ENCODE measurements at places on chromosomes 11 and 22.
A peak's percentile ranks its signal among the peaks of the same experiment; 100 is the strongest.

GRCh38 chr11:66415423-66415822 is 5.4 kb upstream of the NPAS4 start:
- no peak for DNase-seq

DNA sequence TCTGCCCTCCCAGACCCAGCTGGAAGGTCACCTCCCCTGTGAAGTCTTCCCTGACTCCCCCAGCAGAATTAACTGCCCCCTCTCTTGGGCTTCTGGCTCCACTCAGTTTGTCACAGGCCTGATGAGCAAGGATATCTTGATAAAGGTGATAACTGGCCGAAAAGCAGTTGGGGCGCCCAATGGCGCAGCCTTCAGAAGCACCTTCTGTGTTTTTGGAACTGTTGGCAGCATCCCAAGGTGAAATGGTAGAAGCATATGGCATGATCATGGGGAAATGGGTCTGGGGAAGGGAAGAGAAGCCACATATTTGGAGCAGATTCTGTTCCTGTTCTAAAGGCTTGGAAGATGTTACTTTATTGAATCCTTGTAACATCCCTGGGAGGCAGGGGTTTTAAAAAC is 2.8 kb upstream of the TAB1 start:
- DNase-seq: no peak

DNA sequence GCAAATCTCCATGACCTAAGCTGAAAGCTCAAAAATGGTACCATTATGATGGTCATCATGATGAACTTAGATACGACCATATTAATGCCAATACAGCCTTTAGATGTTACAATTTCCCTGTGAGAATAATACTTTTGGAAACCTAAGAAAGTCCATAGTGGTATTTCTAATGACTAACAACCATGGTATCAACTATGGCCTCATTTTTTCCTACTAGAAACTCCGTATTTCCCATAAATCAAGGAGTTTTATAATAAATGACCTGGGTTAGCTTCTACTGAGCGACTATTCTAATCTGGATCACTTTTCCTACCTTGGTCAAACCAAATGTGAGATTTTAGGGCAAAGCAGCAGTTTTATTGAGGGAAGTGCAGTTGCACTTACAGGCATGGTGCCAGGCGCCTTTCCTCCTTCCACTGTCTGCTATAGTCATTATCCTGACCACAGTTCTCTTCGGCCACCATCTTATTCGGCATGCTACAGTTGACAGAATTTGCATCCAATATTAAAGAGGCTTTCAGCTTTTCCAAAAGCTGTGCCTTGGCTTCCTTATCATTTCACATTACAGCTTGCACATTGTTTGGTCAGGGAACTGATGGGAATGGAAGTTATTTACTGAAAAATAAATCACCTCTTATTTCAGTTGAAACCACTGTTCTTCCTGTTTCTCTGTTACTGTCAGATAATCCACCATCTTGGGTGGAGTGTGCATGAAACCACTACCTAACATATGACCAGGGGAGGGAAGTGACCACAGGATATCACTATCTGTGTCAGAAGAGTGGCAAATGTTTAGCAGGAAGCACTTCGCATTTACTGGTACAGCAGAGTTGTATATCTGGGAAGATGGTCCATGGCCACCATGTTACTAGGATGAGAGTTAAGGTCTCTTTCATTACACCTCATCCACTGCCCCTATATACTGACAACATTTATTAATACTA is 74.5 kb upstream of the PICALM start:
- no peak for DNase-seq

- DNase-seq: no peak
These were observed 274.2 kb downstream of the CASP12 start for GRCh38 chr11:104624021-104624420.

DNA sequence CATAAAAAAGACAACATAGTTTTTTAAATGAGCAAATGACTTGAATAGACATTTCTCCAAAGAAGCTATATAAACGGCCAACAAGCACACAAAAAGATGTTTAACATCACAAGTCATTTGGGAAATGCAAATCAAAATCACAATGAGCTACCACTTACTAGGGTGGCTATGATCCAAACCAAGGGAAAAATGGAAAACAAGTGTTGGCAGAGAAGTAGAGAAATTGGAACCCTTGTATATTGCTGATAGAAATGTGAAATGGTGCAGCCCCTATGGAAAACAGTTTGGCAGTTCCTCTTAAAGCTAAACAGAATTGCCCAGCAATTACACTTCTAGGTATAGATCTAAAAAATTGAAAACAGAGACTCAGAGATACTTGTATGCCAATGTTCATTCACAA is 29.0 kb downstream of the PAMR1 start:
- no peak for DNase-seq

DNA sequence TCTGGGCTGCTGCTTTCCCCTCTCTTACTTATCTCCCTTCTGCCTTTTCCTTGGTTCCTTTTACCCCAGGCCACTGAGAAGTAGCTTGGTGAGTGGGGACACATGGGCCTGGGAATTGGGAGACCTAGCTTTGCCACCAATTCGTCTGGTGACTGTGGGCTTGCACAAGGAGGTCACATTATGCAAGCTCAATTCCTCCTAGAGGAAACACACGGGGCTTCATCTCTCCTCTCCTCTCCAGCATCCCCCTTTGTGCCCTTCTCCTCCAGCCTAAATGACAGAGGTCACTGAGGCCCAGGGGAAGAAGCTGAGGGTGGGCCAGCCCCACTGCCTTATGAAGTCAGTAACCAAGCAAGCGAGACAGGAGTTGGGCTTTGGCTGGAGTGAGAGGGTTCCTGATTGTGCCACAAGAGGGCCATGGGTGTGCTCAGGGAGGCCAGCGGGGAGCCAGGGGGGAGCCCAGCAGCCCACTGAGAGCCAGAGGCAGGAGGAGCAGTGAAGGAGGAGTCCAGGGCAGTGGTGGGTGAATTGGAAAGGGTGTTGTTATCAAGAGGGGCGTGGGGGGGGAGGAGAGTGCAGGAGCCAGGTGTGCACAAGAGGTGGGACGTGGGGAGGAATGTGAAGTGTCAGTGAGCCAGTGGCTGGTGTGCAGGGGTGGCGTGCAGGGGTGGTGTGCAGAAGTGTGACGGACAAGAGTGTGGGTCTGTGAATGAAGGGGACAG is 2.0 kb downstream of the CLCF1 start:
- peak; percentile 44 for DNase-seq

Data from M059J (cell line).